Activated CD4-positive, CD25-positive, alpha-beta regulatory T cell treated with anti-CD3 and anti-CD28 coated beads, Interleukin-2, amount 50 U/mL, for 16 hours (primary cell): ENCODE measurements at places on chromosomes 4 and X.

- DNase-seq, result no peak
These were observed 423.3 kb downstream of the CENPC start for GRCh38 chr4:67122029-67122428.

- DNase-seq, result no peak
These were observed 359.2 kb downstream of the CCSER1 start for GRCh38 chr4:90486346-90486745.

- no peak for DNase-seq
These were observed 563 bp downstream of the FAM13A start for GRCh38 chr4:89056292-89056952.

DNA sequence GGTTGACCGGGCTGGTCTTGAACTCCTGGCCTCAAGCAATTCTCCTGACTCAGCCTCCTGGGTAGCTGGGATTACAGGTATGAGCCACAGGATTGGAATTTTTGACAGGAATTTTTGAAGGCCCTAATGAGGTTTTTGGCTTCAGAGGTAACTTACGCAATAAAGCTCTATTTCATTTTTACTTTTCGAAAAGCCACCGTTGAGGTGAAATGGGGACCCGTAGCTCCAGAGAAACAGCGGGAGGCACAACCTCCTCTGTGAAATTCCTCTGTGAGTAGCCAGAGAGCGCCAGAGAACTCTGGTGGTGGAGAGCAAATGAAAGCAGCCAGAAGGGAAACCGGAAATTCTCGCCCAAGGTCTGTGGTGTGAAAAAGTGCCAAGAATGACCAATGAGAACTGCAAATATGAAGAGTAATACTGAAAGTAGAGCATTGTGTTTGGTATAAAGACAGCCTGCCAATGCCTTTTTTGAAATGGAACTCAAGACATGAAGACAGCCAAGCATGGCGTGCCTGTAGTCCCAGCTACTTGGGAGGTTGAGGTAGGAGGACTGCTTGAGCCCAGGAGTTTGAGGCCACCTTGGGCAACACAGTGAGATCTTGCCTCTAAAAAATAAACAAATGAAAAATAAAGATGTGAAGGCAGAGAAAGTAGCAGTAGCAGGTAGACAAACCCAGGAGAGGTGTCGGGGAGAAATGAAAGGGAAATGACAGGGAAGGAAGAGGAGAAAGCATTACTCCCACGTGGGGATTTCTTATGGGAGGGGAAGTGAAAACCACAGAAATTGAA lies 33.0 kb upstream of the TMEM131L start:
- DNase-seq, result peak; percentile 37

DNA sequence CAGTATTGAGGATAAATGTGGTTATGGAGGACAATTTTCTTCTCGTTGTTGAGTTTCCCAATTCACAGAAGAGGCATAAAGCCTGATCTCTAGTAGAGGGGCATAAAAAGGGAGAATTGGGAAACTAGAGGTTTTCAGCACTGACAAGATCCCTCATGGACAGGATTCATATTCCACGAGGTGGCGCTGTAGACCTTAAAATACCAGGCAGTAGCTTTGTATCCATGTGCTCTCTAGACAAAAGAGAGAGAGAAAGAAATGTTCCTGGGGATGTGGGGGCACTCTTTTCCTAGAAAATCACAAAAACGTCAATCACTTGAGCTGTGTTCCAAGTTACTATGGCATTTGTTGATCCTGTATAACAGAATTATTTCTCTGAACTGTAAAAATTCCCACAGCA lies 128.3 kb downstream of the MAGEE1 start:
- DNase-seq, result no peak

- peak; percentile 98 for DNase-seq
These were observed 74.1 kb downstream of the PRSS12 start for GRCh38 chr4:118278473-118279274.

GRCh38 chr4:106365613-106366012 lies 3.0 kb downstream of the GIMD1 start:
- no peak for DNase-seq

- DNase-seq, result no peak
These were observed 78.9 kb downstream of the FAT1 start for GRCh38 chr4:186644737-186645261.

DNA sequence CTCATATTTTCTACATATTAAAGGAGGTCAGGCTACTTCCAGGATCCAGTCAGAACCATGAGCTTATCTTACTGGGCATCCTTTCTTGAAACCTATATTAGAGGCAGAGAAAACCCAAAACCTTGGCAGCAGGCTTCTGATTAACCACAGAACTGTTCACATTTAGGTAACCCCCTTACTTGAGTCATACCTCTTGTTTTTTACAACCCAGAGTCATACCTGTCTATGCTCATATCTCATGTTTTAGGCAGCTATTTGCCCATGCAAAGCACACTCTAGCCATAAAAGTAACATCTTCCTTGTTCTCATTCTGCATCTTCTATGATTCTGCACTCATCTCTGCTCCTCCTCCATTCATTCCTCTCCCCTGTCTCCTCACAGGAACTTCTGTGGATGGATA lies 138.0 kb upstream of the SMIM31 start:
- no peak for DNase-seq

GRCh38 chrX:49043987-49044281 lies 777 bp upstream of the TFE3 start:
- no peak for DNase-seq

- DNase-seq, result no peak
These were observed 67.6 kb upstream of the SLC7A3 start for GRCh38 chrX:70998411-70999027.

DNA sequence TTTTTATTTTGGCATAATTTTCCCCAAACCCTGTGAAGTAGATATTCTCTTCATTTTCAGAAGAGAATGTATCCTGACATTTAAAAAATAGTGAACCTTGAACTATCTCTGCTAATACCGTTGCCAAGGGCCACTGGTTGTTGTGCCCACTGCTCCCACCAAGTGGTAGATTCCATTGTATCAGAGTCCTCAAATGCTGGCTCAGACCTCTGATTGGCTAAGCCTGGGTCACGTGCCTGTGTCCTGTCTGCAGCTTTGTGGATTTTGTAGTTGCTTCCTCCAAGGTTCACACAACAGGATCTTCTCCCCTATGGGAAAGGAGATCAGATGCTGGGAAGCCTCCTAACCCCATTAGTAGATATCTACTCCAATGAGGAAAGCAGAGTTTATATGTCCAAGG lies 104.8 kb upstream of the CASK start:
- DNase-seq, result no peak
